ENCODE measurements at places on chromosomes 1 and 21.
A peak's percentile ranks its signal among the peaks of the same experiment; 100 is the strongest.

DNA sequence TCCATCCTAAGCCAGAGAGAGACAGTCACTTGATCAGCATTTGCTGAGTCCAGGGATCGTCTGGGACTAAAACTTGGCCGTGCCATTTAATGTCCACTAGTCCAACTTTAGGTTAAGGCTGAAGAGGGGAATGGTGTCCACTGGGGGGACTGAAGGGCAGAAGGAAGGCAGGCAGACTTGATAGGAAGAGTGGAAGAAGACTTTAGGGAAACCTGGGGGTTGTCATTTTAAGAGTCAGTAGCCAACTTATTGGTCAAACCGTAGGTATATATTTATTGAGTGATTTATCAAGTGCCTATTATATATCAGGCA, 1.3 kb upstream of the LMOD1 start:
- no peak for DNase-seq

DNA sequence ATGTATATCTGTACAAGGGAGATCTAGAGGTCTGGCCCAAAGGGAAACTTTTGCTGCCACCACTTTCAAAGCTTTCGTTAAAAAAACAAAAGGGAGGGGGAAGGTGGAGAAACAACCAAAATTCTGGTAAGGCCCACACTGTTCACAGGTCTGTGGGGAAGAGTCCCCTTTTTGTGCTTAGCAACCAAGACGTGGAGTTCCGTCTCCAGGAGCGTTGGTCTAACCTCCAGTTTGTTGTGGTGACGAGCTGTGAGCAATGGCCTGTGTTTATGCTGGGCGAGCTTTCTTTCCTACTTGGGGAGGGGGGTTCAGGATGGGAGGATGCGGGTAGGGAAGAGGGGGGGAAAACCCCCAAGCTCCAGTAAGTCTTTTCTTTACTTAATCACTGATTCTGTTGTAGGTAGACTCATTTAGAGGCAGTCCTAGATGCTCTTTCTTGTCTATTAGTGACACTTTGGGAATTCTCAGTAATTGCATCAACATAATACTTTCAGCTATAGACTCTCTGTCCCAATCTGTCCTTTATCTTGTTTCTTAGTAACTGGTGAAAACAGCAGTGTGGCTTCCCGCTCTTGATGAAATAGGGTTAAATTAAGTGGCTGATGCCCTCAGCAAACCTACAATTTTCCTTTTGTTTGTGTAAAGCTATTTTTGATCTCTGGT, 1.5 kb downstream of the HIPK1 start:
- no peak for DNase-seq

GRCh38 chr1:72896256-72896655, 613.9 kb upstream of the NEGR1 start:
- no peak for DNase-seq

DNA sequence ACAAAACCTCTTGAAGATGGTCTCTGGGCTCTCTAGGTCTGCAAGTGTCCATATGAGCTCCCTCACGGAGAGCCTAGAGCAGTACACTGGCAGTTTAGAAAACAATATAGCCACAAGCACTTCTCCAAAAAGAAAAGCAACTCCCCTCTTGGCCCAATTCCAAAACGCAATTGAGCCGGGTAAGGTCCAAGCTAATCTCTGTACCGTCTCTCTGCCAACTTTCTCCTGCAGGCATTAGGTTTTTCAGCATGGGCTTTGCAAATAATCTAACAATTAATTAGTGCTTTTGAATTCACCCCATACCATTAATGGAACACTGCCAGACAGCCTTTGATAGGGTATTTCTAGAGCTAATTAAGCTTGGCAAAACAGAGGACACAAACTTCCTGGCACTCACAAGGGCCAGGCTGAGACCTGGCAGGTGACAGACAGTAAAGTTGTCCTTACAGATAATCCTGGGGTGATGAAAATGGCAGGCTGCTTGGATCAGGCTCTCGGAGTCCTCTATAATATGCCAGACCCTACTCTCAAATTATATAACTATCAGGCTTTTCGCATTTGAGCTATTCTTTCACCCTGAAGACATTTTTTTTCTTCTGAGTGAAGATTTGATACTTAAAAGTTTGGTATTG, 39.8 kb downstream of the TGFBR3 start:
- peak; percentile 59 for DNase-seq

DNA sequence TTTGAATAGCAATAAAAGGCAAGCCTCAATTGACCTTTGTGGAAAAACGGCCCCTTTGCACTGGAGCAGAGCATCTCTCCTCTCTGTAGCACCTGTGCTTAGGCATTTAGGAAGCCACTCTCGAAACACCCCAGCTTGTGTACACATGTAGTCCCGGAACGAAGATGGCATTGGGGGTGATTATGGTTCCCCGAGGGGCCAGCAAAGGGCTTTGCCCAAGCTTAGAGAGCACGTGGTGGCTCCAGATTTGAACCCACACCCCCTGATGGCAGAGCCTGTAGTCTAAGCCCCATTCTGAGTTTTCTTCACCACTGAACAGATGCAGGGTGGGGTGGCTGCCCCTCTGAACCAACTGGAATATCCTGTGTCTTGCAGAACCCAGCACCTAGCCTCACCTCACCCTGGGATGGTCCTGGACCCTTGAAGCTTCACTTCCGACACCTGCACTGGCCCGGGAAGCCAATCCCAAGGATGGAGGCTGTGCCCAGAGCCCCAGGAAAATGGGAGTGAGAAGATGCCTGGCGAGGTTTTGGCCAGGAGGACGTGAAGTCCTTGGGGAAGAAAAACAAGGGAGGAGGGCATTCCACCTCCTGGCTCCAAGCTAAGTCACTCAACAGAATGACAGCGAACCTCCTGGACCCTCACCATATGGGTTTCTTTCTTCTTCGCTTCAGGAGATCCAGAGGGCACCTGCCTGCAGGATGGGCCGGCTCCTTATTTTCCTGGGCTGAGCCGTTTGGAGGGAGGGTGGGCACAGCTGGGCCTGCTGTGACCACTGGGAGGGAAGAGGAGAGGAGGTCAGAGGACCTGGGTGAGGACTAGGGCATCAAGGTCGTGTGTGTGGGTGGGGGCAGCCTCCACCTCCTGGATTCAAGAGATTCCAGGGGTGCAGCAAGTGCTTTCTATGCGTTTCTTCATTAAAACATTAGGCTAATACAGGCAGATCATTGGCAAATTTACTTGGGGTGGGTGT, 37.7 kb downstream of the IGFN1 start:
- no peak for DNase-seq

DNA sequence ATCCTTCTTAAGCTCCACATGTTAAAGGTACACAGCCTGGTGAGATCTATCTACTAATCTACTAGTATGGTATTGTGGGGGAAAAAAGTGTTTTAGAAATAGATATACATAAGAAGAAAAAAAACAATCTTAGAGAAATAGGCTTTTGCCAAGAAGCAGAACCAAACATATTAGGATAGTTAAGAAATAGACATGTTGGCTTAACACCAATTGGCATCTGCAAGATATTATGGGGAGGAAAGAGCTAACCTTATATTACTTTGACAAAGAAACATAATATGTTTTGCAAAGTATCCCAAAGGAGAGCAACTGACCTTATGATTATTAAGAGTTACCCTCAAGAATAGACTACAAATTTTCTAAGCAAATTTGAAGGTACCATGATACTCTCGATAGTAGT, 202.9 kb downstream of the BRINP3 start:
- DNase-seq, result no peak

DNA sequence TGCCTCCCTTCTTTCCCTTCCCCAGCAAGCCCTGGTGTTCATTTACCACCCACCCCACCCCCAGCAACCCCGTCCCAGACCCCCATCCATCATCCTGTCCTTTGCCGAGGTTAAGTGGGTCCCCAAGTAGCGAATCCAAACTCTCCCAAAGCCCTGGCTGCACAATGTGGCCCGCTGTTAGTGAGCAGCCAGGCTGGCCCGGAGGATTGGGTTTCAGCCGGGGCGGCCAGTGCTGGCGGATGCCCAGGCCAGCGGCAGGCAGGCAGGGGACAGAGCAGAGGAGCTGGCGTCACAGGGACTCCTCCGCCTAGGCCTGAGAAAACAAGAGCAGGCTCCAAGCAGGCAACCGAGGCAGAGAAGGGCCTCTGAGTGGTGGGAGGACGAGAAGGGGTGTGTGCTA, 61.4 kb downstream of the EPHB2 start:
- no peak for DNase-seq

GRCh38 chr1:231241750-231242149, 738 bp downstream of the GNPAT start:
- DNase-seq, result no peak

DNA sequence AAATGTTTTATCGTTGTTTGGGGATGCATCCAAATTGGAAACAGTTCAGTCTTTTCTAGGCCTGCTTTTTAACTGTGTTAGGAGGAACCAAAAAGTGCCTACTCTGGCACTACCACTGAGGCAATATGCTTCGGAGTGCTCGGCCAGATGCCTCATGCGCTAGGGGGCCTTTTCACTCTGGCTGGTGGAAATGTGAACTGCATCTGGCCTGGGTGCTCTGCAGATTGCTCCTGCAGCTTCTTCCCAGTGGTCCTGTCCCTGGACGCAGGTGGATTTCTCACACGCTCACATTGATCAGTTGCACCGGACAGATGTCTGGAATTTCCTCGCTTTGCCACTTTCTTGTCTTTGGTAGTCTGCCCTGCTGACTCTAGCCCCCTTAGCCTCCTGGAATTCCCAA, 330.2 kb upstream of the FMN2 start:
- no peak for DNase-seq

- no peak for DNase-seq
Measured at GRCh38 chr1:227759341-227760300, 24.4 kb downstream of the SNAP47 start.

DNA sequence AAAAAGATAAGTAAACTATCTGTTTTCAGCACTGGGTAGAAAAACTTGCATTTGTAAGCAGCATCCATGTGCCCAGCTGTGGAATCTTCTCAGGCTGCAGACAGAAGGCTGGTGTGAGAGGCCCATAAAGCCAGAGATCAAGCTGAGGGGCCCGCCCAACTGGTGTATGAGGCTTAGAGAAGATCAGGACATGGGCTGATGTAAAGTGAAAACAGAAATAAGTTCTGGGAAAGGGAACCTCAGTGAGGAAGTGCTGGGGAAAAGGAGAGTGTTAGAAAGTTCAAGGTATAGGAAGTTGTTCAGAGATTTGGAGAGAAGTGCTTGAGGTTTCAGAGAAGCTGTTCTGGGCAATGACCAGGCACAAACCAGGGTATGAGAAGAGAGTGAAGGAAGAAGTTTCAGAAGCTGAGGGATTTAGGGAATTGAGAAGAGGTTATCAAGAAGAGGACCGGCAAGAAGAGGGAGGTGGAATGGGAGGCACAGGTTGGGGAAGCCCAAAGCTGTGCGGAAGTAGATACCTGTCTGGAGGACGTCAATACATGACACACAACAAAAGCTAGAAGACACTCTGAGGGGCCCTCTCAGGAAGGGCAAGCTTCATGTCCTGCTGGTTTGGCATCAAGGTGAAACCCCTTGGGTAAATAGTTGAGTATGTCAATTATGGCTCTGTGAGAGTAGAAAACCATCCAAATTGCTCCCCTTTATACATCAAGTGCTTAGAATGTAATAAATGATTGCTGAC, 2.7 kb upstream of the CD5L start:
- DNase-seq, result no peak

- no peak for DNase-seq
Measured at GRCh38 chr1:204711103-204711946, 25.8 kb upstream of the LRRN2 start.

- no peak for DNase-seq
Measured at GRCh38 chr1:87191646-87192045, 137.0 kb upstream of the LMO4 start.

DNA sequence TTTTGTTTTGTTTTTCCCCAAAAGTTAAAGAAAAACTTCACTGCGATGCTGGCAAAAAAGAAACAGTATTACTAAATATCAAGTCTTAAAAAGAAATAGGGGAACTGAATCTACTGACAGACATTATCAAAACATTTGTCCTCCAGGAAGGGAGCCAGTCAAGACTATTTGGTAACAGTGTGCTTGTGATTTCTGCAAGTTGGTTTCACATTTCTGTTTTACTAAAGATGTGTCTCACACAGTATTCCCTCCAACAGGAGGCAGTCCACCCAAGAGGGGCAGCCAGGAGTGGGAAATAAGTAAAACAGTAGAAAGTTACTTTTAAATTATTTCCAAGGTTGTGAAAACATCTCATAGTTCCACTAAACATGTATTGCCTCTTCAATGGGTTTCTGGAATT, 74.4 kb upstream of the SDC3 start:
- DNase-seq, result no peak

DNA sequence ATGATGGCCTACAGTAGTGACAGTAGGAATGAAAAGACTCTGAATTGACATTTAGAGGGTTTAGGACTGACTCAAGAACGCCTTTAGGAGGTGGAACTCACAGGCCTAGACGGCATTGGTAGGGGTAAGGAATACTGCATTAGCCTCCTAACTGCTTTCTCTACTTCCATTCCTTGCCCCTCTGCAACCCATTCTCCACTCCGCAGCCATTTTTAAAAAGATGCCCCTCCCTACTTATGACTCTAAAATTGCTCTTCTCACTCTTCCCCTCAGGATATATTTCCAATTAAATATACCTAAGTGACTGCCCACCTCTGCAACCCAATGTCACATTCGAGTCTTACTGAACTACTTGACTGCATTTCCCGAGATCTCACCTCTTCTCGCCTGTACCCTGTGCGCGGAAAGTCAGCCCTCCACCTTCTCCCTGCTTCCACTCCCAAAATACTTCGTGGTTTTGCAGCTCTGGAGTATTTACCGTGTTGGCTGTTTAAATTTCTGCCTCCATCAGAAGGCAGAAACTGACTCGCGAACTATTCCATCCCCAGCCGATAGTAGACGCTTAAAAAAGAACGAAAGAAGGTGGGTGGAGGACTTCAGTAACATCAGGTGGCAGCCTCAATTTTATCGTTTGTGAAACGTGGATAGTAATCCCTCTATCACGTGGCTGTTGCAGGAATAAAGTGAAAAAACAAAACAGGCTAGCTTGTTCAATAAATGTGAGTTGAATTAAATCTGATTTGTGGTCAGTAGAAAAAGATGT, 1.1 kb upstream of the YBX1 start:
- DNase-seq, result no peak

- no peak for DNase-seq
Measured at GRCh38 chr1:184970691-184971161, 3.6 kb downstream of the NIBAN1 start.

Data from NCI-H1436 treated with DMSO at 0.1 percent for 48 hours (cell line).